Left lobe of liver (tissue), 2 donors: ENCODE measurements at places on chromosomes 13 and 19.

- no peak for DNase-seq
These were observed 4.3 kb upstream of the A1BG start for GRCh38 chr19:58357481-58358145.

GRCh38 chr13:27450921-27451471 is 632 bp upstream of the MTIF3 start:
- DNase-seq = peak; percentile 56

DNA sequence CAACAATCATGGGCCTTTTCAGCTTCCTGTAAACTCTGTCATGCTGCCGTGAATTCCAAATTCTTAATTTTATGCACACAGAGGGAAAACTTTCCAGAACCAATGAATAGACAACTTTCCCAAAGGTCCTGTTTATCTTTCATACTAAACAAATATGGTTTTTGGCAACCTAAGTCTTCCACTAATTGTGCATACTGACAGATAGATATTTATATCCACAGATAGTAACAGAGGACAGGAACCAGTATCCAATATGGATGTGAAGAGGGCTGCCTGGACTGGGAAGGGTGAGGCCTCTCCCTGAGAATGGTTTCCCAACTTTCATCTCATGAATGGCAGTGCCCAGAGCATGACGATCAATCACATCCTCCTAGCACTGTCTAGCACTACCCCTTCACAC is 80.4 kb downstream of the MRPL57 start:
- DNase-seq = no peak

- no peak for DNase-seq
These were observed at the start of gene ZIC5 for GRCh38 chr13:99971576-99972189. ZIC5 (minus strand) TSS chr13:99971767; CDS start chr13:99971603, 164 bp downstream.

DNA sequence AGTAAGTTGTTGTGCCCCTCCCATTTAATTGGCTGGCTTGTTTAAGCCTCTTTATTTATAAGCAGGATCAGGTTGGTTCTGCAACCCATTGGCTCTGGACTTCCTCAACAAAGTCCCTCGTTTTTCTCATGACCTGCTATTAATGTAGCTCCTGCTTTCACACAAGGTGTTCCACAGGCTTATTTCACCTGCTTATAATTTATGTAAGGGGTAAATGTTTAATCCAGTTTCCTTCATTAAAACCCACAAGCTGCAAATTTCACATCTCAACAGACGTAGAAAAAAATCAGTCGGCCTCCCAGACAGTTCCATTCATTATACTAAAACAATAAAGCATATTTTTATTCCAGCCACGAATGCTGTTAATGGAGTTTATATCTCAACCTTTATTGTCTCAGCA is 86.1 kb downstream of the TBC1D4 start:
- no peak for DNase-seq

DNA sequence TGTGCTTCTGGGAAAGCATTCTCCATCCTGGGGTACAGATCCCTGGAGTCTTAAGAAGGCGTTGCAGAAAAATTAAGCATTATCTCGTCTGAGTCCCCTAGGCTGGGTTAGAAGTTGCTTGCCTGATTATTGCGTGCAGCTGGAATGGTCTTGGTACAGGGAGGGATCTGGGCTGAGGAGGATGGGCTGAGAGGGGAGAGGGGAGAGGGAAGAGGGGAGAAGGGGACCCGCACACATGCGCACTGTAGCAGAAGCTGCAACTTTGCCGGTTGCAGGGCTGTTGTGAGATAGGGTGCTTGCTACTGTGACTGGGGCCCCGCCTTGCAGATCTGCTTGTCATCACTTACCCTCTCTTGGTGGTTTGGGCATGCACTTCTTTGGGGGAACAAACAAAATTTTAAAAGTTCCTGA is 316.8 kb downstream of the DLEU7 start:
- DNase-seq = no peak

DNA sequence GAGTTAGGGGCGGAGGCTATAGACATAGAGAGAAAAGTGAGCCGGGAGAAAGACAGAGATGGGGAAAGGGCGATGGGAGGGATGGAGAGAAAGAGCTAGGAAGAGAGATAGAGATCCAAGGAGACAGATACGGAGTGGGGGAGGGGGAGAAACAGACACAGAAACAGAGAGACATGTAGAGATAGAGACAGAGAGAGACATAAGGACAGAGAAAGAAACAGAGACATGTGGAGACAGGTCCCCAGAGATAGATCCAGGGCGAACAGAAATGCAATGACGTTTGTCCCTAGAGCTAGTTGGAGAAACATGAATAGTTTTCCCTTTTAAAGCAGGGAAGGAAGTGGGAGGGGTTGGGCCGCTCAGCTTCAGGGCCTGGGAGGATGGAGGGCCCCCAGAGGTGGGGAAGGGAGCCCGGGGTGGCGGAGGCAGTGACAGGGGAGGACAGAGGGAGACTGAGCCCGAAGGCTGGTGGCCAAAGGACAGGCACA is 4.6 kb downstream of the PPP1R14A start:
- no peak for DNase-seq

- DNase-seq = no peak
These were observed 42.0 kb downstream of the EPS15L1 start for GRCh38 chr19:16429759-16430091.

DNA sequence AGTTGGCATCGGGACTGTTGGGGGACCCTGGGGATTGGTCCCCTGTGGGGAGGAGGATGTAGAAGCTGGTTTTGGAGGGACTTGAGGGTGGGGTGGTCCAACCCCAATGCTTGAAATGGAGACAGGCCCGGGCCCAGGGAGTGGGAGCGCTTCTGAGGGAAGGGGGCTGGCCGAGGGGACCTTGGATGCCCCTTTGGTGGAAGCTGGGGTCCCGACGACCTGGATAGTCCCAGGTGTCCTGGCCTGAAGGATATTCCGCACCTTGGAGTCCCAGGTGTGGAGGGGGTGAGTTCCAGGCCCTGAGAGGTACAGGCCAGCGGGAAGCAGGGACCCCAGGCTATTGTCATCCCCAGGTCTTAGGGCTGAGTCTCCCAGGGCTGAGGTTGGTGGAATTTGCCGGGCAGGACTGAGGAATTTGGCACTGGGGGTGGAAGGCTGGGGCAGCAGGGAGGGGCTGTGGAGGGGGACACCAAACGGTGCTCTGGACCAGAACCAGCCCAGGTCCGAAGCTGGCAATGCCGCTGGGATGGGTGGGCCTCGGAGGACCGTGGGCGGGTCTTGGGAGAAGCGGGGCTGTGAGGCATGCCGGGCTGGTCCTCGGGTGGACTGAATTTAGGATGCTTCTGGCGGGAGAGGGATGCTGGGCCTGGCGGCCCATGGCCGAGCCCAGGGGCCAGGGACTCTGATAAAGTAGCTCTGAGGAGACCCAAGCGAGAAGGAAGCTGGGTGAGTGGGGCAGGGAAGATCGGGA is 1.8 kb downstream of the HDGFL2 start:
- DNase-seq = no peak

GRCh38 chr13:103948426-103948825 is 882.2 kb upstream of the SLC10A2 start:
- DNase-seq = no peak

GRCh38 chr13:113926301-113926761 is 47.5 kb downstream of the C13orf46 start:
- peak; percentile 24 for DNase-seq

DNA sequence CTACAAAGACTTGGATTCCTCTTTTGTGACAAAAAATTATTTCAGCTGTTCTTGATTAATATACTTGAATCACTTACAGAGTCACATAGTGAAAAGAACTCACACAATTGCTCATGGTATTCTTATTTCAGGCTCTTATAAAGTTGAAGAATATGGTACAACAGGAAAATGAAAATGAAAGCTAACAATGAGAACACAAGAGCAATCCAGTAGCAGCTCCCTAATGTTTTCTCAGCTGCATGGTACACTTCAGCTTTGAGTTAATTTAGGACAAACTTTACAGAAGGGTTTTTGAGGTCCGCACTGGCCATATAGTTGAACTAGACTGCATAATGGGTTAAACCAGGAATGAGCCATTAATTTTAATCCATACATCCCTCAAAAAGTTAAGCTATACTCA is 1261.8 kb downstream of the SLITRK5 start:
- no peak for DNase-seq

GRCh38 chr19:19399733-19400433 is 5.6 kb upstream of the GATAD2A start:
- DNase-seq = no peak

DNA sequence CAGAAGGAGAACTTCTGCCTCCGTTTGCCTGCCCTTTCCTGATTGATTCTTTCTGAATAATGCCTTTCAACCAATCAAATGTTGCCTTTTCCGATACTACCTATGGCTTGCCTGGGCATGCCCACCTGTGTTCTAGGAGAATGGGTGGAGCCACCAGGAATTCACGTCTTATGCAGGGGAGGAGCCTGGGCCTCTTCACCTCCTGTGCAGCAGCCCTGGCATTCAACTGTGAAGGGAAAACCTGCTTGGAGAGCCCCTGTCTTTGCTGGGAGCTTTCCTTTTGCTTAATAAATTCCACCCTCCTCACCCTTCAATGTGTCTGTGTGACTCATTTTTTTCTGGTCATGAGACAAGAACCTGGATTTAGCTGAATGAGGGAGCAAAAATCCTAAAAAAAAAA is 730.7 kb downstream of the UQCRFS1 start:
- no peak for DNase-seq

DNA sequence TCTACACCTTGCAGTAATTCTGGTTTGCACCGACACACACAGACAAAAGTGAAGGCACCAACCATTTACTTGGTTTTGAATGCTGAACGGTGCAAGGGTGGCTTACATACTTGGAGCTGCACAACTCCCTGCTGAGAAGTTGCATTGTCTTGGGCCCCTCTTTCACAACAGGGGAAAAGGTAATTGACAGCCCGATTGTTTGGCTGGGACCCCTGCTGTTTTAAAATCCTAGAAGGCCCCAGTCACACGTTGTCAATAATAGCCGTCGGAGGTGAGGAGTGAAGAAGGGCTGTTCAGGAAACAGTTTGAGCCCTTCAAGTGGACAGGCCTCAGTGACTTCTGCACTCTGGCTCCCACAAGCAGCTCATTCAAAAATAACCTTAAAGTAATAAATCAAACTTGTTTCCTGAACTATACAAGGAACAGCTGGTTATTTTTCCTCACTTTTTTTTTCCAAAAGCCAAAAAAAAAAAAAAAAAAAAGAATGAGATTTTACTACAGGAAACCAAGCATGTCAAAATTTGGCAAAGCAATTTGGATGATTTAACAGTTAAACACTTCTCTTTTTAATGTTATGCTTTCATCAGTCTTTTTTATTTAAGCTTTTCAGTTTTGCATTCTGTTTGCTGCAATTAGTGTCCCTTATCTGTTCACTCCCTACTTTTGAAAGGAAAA is 19.0 kb upstream of the SPRY2 start:
- no peak for DNase-seq

GRCh38 chr13:33994826-33995502 is 177.0 kb downstream of the RFC3 start:
- DNase-seq = no peak

DNA sequence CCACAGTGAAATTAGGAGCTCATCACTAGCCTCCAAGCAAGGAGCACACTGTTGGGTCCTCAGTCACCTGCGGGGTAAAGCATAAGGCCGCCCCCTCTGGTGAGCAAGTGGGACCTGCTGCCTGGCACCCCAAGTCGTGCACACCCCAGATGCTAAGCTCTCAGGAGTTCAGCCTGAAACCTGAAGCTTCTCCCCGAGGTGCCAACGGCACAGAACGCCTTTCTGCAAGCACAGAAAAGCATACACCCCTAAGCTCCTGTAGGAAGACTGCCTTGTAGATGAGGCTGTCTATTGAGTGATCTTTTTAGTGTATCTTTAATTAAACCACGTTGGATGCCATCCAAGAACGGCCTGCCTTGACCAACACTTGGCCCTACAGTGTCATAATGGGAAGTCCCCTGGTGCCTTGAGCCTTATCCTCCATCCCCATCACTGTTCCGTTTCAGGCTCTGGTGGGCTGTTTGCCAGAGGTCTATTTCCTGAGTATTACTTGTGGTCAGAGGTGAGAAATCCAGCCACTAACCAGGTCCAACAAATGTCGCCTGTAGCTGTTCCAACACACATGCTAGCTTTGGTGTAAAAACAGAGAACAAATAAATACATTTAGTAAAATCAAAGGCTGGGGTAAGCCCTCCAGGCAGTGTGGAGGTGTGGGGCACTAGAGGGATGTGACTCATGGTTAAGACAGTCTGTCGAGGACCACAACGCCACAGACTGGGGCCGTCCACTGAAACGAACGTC is 44.8 kb downstream of the C13orf42 start:
- DNase-seq = no peak

DNA sequence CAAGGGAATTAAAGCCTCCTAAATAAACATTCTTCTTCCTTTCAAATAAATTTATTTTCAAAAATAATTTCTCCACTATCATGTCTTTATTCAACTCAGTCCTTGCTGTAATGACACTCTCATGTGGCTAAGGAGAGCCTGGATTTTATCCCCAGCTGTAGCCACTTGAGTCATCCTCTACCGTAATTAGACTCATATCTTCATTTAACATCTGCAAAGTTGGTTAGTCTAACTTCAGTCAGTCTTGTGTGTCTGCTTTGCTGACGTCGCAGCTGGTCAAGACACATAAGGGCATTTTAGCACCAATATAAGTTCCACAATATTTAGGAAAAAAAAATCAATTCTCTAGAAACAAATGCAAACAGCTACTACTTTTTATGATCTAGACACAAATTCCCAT is 776.4 kb upstream of the ATXN8OS start:
- no peak for DNase-seq

DNA sequence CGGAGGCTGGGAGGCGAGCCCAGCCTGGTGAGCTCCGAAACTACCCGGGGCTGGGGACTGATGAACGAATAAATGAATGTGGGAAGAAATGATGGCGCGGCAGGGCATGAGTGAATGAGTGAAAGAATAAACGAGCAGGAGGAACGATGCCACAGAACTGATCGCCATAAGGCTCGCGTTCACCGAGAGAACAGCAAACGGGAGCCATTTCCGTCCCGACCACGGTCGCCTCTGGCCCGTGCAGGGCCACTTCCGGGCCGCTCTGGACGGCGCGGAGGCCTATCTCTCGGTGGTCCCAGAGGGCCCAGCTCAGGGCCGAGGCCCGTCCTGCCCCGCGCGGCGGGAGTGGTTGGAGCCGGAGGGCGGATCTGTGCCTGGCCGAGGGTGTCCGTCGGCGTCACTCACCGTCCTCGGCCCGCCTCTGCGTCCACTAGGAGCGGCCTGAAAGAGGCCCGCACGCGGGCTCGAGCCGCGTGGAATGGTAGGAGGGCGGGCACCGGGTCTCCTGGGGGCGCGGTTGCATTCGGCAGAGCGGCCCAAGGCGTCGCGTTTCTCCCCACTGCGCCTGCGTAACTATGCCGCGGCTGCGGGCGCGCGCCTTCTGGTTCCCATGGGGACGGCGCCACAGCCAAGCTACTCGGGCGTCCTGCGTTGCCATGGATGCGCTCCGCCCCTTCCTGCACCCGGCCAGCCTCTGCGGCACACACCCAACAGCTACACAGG is at the start of gene ZNF497:
Gene ZNF497 (minus strand): TSS at position 480 of the 723 bp plus-strand sequence. CDS start 5,116 bp downstream, outside the sequence.
- peak; percentile 99 for DNase-seq

- peak; percentile 58 for DNase-seq
These were observed 485 bp downstream of the CRYL1 start for GRCh38 chr13:20525144-20525600.
